ENCODE measurements at places on chromosomes 1 and 21.

DNA sequence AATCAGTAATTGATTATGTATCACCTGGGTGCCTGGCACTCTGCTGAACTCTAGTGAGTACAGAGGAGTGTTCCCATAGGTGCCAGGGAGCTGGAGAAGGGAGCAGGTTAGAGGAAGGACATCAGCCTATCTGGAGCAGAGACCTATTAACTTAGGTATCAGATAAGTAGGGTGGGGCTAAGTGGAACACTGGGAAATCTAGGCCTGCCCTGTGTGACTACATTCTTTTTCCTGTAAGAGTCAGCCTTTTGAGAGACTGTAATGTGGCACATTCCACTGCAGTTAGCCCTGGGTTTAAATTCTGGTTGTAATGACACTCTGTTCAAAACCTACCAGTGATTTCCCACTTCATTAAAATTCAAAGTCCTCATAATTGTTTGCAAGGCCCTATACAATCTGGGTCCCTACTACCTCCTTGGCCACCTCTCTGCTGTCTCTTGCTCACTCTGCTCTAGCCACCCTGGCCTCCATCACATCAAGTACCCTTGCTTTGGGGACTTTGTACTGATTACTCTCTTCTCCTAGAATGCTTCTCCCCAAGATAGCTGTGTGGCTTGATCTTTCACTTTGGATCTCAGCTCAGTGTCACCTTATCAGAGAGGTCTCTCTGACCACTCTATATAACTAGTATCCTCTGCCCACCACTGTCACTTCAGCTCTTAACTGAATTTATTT is 12.9 kb downstream of the STX12 start:
- no peak for DNase-seq

DNA sequence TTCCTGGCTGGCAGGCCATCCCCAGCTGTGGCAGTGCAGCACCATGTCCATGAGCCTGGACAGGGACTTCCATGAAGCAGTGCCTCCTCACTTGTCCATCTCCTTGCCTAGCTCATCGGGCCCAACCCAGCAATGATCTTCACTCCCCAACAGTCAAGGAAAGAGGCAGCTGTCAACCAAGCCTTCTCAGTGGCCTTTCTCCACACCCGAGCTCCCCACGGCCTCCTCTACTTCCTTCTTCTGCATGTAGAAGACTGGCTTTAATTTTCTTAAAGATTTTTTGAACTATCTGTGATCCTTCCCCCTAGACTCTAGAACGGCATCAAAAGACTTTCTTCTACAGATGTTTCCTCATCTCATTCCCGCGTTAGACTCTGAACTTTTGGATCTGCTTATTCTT is 65.5 kb upstream of the COA6 start:
- no peak for DNase-seq

GRCh38 chr1:54277451-54278341 is 77.7 kb downstream of the MRPL37 start:
- no peak for DNase-seq

- peak; percentile 15 for DNase-seq
These were observed 3.8 kb downstream of the RGS13 start for GRCh38 chr1:192639607-192640368.

- DNase-seq = no peak
These were observed 74.9 kb downstream of the DNAH14 start for GRCh38 chr1:225004396-225004795.

DNA sequence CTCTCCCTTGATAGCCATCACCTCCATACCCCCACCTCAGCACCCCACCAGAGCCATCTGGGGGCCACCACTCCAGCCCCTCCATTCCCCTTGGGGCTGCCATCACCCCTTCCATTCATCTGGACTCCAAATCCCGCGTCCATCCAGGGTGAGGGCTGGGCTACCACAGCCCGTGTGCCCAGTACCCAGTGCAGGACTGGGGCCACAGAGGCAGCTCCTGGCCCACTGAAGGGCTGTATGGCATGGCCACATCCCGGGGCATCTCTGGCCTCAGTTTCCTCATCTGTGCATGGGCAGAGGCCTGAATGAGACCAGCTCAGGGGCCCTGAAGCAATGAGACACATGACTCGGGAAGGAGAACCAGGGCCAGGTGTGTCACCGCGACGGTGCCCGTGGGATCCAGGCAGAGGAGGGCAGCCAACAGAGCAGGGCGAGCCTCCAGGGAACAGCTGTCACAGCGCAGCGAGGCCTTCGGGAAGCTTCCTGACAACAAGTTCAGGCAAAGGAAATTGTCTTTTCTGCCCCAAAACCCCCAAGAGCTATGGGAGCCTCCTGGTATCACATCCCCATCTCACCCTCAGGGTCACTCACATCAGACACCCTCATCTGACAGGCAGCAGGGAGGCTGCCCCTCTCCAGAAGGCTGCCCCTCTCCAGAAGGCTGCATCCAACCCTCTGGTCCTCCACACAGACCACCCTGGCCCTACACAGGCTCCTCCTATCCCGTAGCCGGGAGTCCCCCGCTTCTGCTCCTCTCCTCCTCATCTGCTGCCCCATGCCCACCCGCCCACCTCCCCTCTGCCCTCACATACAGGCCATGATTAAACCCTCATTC is 76.3 kb downstream of the MEGF6 start:
- no peak for DNase-seq

GRCh38 chr1:22323846-22324504 is 127.7 kb upstream of the ZBTB40 start:
- no peak for DNase-seq

GRCh38 chr1:208137193-208137592 is 107.0 kb downstream of the PLXNA2 start:
- DNase-seq = no peak

GRCh38 chr1:156852418-156852874 is 6.5 kb downstream of the INSRR start:
- no peak for DNase-seq

DNA sequence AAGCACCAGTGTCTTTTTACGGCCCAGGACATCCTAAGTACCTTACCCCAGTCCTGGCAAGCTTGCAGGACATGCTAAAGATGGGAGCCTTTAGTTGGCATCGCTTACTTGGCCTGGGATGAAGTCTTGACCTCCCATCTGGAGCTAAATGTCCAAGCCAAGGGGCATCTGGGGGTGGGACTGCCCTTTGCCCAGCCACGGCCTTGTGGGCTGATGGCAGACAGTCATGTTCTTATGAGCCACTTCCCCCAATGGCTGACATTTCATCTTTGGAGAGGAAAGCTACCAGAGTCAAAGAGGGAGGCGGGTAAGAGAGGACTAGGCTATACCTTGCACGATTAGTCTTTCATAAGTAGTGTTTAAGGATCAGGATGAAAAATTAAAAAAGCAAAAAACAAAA is 32.2 kb downstream of the OPTC start:
- DNase-seq = no peak

DNA sequence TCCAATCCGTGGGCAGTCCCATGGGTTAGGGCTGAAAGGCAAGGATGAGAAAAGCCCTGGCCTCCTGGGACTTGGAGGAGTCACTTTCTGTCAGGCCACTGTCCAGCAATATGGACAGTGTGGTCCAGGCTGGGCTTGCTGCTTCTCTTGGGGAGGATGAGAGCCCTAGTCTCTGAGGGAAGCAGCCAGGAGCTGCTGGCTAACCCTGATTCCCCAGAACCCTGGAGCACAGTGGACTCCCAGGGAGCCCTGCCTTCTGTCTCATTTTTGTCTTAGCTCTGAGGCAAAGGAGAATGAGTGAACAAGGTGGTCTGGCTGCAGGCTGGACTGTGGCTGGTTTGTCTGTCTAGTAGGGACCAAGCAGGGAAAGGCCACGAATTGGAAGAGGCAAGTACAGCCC is 23.8 kb upstream of the EDN2 start:
- DNase-seq = no peak

GRCh38 chr1:167136191-167136614 is 42.3 kb downstream of the STYXL2 start:
- DNase-seq = no peak

DNA sequence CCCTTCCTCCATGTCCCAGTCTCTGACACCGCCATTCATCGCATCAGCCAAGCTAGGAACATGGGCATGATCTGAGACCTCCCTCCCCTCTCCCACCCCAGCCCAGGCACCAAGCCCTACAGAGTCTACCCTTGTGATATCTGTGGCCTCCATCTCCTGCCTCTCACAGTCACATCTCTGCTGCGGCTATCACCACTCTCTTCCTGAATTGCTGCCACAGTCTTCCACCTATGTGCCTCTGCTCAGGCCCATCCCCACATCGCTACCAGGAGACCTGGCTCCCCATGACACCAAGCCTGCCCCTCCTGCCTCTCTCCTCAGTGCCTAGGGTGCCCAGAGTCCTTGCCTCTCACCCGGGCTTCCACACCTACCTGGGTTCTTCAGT is 82.7 kb upstream of the BCAR3 start:
- DNase-seq = no peak

DNA sequence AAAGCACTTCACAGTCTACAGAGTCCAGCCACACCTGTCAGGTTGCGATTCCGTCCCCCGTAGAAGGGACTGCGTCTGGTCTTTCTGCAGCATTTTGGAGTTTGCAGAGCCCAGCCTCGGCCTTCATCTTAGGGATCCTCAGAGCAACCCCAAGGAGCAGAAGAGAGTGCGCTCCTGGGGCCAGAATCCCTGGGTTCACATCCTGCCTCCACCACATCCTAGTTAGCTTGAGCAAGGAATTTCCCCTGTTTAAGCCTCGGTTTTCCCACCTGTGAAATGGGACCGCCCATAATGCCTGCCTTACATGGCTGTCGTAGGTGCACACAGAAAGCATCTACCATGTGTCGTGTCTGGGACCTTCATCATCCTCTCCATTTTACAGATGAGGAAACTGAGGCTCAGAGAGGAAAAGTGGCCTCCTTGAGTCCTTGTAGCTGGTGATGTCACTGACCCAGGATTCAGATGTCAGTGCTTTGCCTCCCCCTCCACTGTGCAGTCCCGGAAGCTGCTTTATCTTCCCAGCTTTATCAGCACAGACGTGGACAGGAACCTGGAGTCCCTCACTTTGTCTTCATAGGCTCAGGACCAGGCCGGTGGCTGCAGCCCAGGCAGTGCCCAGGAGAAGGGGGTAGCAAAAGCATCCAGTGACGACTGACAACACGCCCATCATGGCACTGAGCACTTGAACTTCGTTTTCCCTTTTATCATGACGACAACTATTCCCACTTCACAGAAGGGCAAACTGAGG is 438.5 kb downstream of the MATN1 start:
- no peak for DNase-seq

GRCh38 chr1:75548721-75549480 is 62.0 kb downstream of the SLC44A5 start:
- no peak for DNase-seq

GRCh38 chr1:18817316-18817715 is 42.1 kb downstream of the TAS1R2 start:
- no peak for DNase-seq

DNA sequence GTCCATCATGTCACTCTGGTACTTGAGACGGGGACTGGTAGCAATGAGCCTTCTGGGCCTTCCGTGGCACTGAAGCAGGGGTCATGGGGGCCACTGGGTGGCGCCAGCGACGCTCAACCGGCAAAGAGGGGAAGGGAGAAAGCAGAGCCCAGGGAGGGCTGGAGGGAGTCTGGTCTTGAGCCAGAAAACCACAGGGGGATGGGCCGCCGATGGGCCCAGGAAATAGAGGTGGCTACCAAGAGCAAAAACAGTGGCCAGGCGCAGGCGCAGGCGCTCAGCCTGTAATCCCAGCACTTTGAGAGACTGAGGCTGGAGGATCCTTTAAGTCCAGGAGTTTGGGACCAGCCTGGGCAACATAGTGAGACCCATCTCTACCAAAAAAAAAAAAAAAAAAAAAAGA is 21.8 kb downstream of the EXOC8 start:
- DNase-seq = peak; percentile 29

GRCh38 chr1:200731654-200732332 is 6.9 kb upstream of the CAMSAP2 start:
- DNase-seq = no peak

GRCh38 chr1:21921100-21921875 is 15.8 kb downstream of the HSPG2 start:
- no peak for DNase-seq

DNA sequence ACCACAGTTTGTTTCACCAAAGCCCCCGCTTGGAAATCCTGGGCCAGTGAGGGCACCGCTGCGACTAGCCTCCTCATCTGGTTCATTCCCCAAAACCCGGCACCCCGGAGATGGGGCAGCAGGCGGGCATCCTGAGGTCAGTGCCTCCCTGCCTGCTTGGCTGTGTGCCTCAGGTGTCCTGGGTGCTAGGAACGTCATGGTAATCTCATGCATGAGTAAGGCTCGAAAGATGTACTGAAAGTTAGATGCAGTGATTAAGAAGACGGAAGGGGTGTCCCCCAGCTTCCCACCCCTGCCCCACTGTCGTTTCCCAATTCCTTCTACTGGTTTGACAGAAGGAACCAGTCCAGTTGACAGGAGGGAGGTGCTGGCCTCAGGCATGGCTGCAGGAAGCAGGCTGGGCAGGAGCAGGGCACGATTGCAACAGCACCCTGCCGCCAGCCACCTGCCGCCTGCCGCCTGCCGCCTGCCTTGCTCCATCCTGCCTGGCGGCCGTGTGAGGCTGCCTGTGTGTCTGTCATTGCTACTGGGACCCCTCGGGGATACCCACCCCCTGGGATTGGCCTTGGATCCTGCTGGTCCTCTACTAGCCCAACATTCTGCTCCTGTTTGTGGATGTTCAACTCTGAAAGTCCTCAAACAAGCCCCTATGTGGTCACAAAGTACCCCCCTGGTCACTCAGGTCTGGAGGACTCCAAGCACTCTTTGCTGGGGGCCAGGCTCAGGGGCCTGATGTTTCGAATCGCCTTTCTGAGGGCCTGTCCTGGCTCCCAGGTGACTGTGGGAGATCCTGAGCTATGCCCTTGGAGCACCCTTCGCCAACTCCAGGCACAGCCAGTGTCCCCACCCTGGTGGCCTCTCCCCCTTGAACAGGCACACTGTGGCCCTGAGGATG is 73.0 kb upstream of the IFFO2 start:
- DNase-seq = no peak

DNA sequence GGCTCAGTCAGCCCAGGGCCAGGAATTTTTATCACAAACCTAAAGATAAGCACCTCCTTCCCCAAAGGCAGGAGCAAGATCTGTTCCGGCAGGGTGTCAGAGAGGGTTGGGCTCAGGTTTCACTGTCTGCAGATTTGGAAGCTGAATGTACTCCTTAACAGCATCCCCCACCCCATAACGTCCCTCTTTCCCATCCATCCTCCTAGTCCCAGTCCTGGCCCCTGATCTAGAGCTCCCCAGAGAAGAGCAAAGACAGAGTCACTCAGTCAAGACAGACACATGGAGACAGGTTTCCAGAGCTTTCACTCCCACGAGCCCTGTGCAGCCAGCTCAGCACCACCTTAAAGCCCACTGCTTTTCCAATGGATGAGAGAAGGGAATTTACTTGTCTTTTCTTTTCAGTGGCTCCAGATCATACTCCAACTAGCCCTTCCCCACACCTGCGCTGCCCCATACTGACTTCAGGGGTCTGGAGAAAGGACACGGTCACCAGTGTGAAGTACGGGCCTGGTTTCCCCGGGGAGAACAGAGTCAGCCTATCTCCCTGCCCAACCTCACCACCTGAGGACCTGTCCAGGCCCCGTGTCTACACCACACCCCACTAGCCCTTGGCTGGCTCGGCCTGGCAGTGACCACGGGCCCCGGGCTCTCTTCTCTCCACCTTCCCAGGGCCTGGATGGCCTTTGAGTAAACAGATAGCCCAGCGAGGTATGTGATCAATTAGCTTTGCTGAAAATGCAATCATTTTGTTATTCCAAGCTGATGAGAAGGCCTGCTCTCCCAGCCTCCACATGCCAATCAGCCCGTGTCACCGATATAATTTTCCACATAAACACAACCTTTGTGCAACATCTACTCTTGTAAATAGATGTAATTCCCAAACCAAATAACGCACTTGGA is 249.1 kb downstream of the FOXD2 start:
- DNase-seq = no peak

Data from germinal center (tissue), 1 donor.